HepG2 (cell line): ENCODE measurements at places on chromosomes 1 and 21. TPM values are rescaled to one million over a fixed set of nuclear protein-coding genes. Genes with fewer than 3 reads are reported as not detected.

- DNase-seq, result no peak
Measured at GRCh38 chr1:210627755-210628154, 299.1 kb downstream of the HHAT start.

GRCh38 chr1:225464851-225465792 is 37.3 kb upstream of the LBR start:
- no peak for DNase-seq

DNA sequence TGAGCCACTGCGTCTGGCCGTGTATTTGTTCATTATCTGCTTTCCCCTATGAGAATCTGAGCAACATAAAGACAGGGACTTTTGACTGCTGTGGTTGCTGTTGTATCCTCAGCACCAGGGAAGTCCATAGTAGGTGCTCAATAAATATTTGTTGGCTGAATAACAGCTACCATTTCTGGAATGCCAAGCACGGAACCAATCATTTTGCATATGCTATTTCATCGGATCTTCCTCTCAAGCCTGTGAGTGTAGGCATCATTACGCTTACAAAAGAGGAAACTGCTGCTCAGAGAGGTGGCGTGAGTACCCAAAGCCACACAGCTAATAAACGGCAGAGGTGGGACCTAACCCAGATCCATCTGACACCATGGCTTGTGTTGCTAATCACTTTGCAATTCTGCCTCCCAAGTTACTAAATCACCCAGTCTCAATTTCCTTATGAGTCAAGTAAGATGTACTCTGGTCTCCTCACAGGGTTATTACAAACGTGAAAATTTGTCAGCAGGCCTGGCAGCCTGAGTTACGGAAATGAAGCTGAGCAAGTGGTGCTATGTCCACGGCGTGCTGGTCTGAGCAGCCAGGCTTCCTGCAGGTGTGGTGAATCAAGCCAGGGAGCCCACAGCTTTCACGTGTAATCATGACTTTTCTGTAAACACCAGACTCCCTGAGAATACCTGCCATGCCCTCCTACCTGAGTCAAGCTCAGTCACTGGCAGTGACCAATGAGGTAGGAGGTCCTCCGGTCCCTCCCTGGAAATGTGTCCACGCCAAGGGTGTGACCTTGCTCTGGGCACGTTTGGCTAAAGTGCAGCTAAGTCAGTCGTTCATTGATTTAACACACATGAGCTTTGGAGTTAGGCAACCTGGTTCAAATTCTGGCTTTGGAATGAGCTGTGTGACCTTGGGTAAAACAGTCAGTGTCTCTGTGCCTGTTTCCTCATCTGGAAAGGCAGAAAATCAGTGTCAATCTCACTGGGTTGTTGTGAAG is 4.8 kb upstream of the RHCE start:
- peak; percentile 19 for DNase-seq

GRCh38 chr1:112849425-112850033 is 106.5 kb downstream of the SLC16A1 start:
- no peak for DNase-seq

GRCh38 chr1:222106377-222106776 is 364.5 kb upstream of the DUSP10 start:
- no peak for DNase-seq

GRCh38 chr1:54273092-54273794 is 73.3 kb downstream of the MRPL37 start:
- DNase-seq, result no peak

DNA sequence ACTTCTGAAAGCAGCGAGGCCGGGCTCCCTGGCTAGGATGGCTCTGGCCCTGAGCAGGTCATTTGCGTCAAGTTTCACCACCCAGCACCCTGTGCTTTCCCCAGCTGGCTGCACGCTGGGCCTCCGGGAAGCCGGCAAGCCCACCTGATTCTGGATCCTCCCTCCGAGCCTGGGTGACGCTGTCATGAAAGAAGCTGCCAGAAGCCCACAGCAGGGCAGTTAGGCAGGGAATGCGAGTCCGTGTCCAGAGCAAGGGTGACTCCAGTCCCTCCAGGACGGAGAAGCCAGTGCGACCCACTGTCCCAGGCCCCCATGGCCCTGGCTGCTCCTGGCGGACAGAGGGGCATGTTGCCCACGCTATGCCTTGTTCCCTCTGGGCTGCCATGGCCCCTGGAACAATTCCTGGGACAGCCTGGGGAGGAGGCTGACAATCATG is 44.4 kb upstream of the PCBP3 start:
- DNase-seq, result no peak

GRCh38 chr1:194857413-194857812 is 1671.0 kb upstream of the B3GALT2 start:
- DNase-seq, result no peak

DNA sequence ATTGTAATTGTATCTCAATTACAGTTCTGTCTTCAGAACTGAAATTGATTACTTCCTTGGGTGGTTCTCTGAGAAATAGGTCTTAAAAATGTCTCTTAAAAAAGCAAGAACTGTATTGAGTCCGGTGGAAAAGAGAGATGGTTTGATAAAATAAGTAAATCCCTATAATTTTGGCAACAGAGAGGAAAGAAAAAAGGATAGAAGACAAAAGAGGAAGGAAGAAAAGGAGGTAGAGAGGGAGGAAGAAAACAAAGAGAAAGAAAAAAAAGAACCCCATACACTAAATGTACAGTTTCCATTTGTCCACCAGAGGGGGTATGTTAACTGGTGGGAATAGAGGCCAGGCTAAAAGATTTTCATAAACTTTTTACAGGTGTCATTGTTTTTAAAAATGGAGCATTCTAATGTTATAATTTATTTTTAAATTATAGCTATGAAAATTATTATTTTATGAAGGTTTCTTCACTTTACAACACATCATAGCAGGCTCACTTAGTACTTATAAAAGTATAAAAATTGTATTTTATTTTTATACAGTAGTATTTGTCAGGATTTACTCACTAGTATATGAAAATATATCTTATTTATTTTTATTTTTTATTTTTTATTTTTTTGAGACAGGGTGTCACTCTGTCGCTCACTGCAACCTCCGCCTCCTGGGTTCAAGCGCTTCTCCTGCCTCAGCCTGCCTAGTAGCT is 2.1 kb upstream of the UBE2T start:
- DNase-seq, result peak; percentile 56

DNA sequence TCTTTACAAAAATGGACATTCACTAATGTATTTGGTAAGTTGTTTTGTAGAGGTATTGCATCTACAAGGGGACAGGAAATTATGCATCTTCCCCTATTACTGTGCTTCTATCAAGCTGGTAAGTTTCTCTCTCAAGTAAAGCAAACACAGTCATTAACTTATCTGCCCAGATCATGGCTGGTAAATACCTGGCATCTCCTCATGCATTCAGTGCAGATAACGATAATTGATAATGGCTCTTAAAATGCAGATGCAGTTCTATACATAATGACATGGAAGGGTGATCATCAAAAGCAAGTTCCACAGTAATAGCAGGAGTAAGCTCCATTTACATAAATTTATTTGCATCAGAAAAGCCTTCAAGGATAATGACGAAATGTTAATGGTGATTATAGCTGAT is 122.4 kb downstream of the SIPA1L2 start:
- DNase-seq, result no peak

DNA sequence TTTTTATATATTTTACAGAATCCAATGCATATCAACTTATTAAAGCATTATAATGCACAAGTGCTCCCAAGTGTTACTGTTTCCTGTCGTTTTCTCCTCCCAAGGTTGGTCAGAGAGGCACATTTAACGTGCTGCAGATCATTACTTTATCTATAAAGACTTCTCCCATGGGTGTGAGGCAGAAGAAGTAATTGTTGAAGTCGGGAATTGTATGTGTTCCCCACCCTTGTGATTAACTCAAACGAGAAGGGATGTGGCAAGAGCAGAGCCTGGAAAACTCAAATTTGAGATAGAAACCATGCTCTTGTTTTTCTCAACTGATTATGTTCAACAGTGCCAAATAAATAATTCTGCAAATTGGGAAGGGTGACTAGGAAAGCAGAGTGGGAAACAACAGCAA is 412.5 kb upstream of the ADAMTS5 start:
- no peak for DNase-seq

- DNase-seq, result no peak
Measured at GRCh38 chr1:229396585-229397206, 37.2 kb downstream of the ACTA1 start.

GRCh38 chr21:41466024-41466820 is 40.2 kb downstream of the MX1 start:
- DNase-seq, result peak; percentile 31

DNA sequence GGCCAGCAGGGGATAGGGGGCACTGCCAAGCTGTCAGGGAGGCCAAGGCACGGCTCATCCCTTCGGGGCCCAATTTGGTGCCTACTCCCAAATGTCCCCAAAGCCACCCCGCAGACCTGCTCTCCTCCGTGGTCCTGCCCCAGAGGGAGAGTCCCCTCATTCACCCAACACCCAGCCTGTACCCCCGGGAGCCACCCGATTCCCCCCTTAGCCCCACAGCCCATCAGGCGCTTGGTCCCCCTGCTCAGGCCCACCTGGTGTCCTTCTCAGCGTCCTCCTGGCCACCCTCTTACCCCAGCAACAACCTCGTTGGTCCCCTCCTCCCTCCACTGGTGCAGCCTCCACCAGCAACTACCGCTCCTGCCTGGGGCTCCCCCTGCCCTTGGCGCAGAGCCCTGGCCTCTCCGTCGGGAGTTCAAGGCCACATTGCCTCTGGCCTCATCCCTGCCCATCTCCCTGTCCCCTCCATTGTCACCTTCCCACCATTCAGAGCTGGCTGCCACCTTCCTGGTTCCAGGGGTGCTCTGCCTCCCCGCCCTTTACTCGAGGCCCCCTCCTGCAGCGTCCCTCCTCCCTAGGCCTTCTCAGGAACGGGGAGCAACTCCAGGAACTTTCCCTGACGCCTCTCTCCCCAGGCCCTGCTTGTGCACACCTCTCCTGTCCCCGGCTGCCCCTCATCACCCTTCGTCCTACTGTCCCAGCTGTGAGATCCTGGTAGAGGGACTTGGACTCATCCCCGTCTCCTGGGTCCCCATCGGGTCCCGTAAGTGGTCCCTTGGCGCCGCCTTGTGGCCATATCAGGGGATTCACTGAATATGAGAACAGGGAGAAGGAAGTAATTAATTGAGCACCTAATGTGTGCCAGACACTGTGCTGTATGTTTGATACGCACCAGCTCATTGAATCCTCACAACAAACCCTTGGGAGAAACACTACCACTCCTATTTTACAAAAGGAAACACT is 73.9 kb downstream of the RAP1GAP start:
- DNase-seq, result peak; percentile 49

GRCh38 chr21:29148530-29148929 is 18.1 kb downstream of the MAP3K7CL start:
- no peak for DNase-seq

DNA sequence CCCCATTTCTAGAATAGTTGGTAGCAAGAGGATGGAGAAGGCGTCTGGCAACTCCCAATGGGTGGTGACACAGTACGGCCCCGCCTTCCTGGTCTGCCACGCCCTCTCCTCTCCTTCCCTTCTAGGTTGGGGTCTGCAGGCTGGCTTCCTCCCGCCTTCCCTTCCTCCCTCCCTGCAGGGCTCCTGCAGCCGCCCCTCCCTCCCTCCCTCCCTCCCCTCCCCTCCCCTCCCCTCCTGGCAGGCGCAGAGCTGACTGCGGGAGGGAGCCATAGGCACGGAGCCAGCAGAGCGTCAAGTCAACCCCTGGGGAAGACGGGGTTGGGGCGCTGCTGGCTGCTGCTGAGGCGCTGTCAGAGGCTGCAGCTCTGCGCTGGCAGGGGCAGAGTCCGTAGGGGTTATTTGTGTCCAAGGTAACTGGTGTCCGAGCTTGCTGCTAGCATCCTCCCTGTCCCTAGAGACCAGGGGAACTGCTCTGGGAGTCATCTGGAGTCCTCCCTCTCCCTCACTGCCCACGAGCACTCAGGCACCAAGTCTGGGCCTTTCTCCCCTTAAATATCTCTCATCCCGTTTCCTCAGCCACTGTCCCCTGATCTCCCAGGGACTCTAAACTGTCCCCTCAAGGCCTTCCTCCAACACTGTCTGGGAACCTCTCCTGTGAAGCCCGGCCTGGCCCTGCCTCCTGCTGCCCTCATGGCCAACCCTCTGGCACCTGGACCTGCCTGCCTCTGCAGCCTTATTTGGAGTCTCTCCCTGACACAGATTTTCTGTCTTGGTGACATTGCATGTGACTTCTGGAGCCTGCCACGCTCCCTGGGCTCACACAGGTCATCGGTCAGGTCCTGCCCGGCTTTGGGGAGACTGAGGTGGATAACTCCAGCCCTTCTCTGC is 57.4 kb upstream of the ACOT11 start:
- DNase-seq, result no peak

DNA sequence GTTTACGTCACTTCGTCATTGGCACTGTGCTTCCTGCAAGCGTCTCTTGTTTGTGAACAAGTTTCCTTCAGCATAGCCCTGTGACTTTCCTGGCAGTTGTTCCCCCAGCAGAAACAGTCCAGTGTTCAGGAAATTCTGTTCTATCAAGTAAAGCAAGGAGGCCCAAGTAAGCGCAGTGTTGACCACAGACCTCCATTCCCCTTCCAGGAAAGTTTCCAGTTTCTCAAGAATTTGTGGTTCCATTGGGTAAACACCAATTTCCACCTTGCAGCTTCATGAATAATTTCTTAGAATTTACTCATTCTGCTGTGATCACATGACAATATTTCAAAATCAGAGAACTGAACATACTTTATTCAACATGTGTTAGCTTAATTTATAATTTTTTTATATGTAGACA is 88.5 kb upstream of the ETV3 start:
- no peak for DNase-seq

- no peak for DNase-seq
Measured at GRCh38 chr1:119336848-119337247, 31.7 kb upstream of the HAO2 start.

Gene PCAT6
- polyA plus RNA-seq, result 4.1 and 4.4 TPM in 2 replicates

Gene NIBAN1
- not detected in 2 replicates for polyA plus RNA-seq

Gene TCHH
- polyA plus RNA-seq, result not detected in 2 replicates

Gene SH2D2A
- polyA plus RNA-seq, result 0.56 and 0.57 TPM in 2 replicates

Gene GMEB1
- 2.4 and 3.0 TPM in 2 replicates for polyA plus RNA-seq

Gene SLC66A1
- polyA plus RNA-seq, result 15.4 and 24.4 TPM in 2 replicates

Gene DIPK1A
- polyA plus RNA-seq, result 7.0 and 8.4 TPM in 2 replicates
